Naive thymus-derived CD8-positive, alpha-beta T cell (primary cell): ENCODE measurements at places on chromosomes 13 and 19. TPM values are rescaled to one million over a fixed set of nuclear protein-coding genes. Genes with fewer than 3 reads are reported as not detected.

DNA sequence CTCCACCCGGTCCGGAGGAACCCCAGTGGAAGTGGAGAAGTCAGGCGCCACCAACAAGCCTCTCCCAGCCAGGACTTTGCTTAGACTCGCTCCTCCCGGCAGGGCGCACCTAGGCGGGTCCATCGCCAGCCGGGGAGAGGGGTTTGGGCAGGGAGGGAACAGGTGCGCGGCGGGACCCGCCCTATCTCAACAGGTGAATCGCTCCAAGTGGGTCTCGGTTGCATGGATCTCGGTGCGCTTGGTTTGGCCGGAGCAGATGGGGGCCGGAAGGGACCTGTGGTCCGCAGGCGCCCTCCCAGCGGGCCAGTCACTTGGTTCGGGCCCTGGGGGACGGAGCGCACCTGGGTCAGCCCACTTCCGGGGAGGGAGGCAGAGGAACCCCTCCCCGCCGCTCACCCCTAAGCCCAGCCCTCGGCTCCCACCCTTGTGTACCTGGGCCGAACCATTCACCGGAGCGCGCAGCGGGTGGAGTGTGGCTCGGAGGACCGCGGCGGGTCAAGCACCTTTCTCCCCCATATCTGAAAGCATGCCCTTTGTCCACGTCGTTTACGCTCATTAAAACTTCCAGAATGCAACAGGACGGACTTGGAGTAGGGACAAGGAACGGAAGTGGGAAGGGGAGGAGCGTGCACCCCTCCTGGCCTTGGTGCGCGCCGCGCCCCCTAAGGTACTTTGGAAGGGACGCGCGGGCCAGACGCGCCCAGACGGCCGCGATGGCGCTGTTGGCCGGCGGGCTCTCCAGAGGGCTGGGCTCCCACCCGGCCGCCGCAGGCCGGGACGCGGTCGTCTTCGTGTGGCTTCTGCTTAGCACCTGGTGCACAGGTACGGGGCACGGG is at the start of gene LSR:
LSR (plus strand) TSS at position 693 of the 836 bp plus-strand sequence; CDS start at position 714, 21 bp downstream.
- DNase-seq: peak; percentile 86
- peak within 1 kb of the TSS; percentile 95 for H3K4me3 ChIP-seq
- no peaks in the 10 kb centered on the region for H3K27me3 ChIP-seq
- peaks cover 46% of the 10 kb centered on the region for H3K4me1 ChIP-seq

C3 gene
- 2.4 TPM for total RNA-seq

CNN2 gene
- 211 TPM for total RNA-seq

DNA sequence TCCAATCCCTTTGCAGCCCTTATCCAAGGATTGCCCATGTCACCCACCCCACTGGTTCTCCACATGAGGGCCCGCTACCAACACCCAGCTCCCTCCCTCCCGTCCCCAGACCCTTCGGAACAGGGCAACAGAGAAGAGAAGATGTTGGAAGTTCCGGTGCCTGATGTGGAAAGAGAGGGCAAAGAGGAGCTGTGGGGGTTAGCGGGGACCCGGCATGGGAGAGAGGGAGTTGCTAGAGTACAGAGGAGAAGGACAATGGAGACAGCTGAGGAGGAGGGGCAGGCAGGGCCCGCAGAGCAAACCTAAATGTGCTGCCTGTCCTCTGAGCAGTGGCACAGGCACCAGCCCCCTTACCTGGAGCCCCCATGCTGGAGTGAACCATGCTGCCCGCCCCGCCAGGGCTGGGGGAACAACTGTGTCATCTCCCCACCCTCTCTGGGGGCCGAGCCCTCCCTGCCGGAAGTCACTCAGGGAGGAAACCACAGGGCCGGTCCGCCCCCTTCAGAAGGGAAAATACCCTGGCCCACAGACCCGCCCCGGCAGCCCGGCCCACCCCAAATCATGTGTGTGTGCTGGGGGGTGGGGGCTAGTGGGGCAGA is at the start of gene POU2F2:
POU2F2 (minus strand) TSS at position 417 of the 599 bp plus-strand sequence; CDS start at position 382, 35 bp downstream.
- peak within 1 kb of the TSS; percentile 75 for H3K27ac ChIP-seq
- peaks cover 87% of the 10 kb centered on the region for H3K4me1 ChIP-seq
- H3K4me3 ChIP-seq: peak within 1 kb of the TSS; percentile 89
- no peaks in the 10 kb centered on the region for H3K27me3 ChIP-seq

GMIP gene
- total RNA-seq: 135 TPM

- no peaks in the 10 kb centered on the region for H3K36me3 ChIP-seq
- no peak overlapping the region for H3K27ac ChIP-seq
- DNase-seq: no peak
- peak overlapping the region; percentile 69 for H3K4me3 ChIP-seq
These were observed 5.3 kb downstream of the F7 start for GRCh38 chr13:113110852-113111315.

GRCh38 chr19:1665565-1666047 is 13.2 kb upstream of the TCF3 start:
- H3K27ac ChIP-seq: no peak overlapping the region
- no peaks in the 10 kb centered on the region for H3K36me3 ChIP-seq
- peaks cover 34% of the 10 kb centered on the region for H3K27me3 ChIP-seq
- no peak for DNase-seq

FLT3LG gene
- 112 TPM for total RNA-seq

- H3K36me3 ChIP-seq: no peaks in the 10 kb centered on the region
- H3K27me3 ChIP-seq: no peaks in the 10 kb centered on the region
- peaks cover 6% of the 10 kb centered on the region for H3K4me1 ChIP-seq
- DNase-seq: no peak
- H3K27ac ChIP-seq: no peak overlapping the region
- no peak overlapping the region for H3K4me3 ChIP-seq
These were observed 100.7 kb downstream of the CRYL1 start for GRCh38 chr13:20424949-20425348.

NALCN gene
- total RNA-seq: not detected
